ENCODE measurements at places on chromosomes 2 and 18.
A peak's percentile ranks its signal among the peaks of the same experiment; 100 is the strongest.

DNA sequence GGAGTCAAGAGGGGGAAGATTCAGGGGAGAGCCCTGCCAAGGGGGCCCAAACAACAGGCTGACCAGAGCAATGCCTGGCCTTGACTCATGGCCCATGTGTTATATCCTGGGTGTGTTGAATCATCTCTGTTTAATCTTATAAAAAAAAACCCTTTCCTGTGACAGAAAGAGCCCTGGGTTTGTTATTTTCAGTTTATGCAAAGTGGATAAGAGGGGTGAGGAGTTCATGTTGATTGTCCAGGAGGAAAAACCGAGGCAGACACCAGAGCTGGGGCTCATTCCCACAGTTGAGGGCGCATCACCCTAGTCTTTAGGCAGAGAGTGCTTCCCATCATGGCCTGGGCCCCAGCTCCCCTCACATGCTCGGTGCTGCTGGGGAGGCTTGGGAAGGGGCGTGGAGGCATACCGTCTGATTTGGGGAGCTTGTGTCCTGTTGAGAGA is 30.9 kb upstream of the IL37 start:
- DNase-seq, result peak; percentile 73

- DNase-seq, result peak; percentile 61
Measured at GRCh38 chr18:27378431-27379095, 193.5 kb upstream of the CHST9 start.

DNA sequence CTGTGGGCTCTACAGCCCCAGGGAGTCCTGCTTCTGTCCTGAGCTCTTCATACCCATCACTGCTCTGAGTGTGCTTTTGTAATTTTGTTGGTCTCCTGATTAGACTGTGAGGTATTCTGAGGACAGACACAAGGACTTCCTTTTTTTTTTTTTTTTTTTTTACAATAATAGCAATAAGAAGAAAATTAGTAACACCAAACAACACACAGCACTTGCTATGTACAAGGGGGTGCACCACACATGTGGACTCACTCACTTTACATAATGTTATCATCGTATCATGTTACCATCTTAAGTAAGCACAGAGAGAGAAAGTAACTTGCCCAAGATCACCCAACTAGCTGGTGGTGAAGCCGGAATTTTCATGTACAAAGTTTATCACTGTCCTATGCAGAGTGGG is 34.6 kb downstream of the MBP start:
- DNase-seq, result peak; percentile 68

- DNase-seq, result no peak
Measured at GRCh38 chr18:59145055-59145454, 5.4 kb downstream of the SEC11C start.

- DNase-seq, result no peak
Measured at GRCh38 chr2:159066541-159067156, 98.2 kb downstream of the TANC1 start.

DNA sequence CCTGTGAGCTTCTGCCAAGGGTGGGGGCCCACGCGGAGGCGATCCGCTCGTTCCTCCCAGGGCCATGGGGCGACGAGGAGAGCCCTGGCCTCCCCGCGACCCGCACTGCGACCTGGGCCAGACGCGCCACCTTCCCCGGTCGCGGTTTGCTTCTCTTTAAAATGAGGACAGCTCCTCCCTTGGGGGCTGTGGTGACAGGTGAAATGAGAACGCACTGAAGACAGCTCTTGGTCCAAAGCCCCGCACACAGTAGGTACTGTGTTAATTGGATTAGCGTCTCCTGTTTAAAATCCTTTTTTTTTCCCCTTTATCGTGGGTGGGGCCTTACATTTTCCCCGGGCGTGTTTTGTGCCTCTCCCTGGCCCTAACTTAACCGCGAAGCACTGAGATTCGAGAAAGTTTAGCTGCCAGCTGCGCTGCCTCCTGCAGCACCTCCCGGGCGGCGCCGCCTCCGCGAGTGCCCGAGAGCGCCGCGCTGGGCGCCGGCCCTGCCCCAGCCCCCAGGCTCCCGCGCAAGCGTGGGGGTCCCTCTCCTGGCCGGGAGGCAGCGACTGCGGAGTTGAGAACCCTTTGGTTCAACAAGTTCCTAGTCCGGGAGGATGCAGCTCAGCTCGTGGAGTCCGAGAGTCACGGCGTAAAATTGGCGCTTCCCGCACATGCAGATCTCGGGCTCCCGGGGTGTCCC is 1.1 kb downstream of the HPCAL1 start:
- peak; percentile 54 for DNase-seq

DNA sequence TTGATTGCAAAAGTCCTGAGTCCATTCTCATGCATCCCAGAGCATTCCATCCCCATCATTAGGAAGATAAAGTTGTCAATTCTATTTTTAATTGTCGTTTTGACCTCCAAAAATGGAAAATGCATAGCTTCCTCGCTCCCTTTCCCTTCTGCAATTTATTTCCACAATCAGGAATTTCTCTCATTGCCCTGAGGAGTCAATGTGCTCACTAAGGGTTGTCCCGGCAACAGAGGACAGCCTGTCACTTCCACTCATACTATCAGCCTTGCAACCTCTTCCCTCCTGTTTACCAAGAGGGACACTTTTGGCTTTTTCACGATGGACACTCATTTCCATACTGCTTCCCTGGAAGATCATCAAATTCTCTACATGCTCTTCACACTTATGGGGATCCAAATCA is 164.8 kb downstream of the MYO5B start:
- no peak for DNase-seq

DNA sequence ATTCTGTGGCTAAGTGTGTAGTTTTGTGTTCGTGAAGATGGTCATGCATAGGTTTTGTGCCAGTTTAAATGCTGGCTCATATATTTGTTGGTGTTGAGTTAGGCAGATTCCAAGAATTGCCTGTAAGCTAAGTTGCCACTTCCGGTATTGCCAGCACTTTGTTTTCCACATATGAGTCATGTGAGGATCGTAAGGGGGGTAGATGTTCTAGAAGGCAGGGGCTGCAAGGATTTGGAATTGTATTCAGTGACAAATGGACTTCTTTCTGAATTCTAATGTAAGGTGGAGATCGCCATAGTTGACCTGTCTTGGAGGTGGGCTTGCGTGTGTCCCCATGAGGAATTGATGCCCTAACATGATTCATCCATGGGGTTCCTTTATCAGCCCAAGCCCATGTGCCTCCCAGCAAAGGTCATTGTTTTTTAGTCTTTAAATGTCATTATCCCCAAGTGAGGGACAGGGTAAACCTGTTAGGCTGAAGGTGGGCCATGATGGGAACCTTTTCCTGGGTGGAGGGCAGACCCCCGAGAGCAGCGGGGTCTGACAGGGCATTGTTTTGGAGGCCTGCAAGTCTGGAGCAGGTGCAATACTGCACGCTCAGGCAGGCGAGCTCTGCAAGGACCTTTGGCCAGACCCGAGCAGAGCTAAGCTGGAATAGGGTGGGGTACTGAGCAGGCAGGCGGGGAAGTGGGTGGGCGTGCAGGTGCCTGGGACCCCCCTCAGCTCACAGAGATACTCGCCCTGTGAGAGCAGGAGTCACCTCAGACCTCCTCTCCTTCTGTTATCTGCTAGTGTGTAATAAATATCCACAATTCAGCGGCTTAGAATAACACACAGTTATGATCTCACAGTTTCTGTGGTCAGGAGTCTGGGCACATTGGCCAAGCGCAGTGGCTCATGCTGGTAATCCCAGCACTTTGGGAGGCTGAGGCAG is 77.4 kb downstream of the LRRFIP1 start:
- DNase-seq, result peak; percentile 62

GRCh38 chr2:101796825-101797600 is 99.5 kb downstream of the MAP4K4 start:
- DNase-seq, result no peak
